Immature natural killer cell (primary cell): ENCODE measurements at places on chromosomes 2 and 18.

DNA sequence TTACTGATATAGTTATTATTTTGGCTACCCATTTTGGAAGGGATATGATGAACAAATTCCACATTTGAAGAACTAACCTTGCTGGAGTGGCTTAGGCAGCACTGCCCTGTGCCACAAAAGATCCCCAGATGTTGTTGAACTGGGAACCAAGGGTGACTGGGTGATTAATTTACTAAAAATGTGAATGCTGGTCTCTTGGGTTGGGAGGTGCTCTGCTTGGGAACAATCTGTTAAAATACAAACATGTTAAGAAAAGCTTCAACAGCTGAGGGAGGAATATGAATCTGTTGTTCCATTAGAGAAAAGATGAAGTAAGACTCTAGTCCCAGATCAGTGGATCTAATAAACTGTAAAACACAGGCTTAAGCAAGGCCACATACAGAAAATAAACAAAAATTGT is 1860.1 kb downstream of the SUCLG1 start:
- no peak for DNase-seq

GRCh38 chr2:6231166-6231565 is 539.0 kb downstream of the SOX11 start:
- no peak for DNase-seq

DNA sequence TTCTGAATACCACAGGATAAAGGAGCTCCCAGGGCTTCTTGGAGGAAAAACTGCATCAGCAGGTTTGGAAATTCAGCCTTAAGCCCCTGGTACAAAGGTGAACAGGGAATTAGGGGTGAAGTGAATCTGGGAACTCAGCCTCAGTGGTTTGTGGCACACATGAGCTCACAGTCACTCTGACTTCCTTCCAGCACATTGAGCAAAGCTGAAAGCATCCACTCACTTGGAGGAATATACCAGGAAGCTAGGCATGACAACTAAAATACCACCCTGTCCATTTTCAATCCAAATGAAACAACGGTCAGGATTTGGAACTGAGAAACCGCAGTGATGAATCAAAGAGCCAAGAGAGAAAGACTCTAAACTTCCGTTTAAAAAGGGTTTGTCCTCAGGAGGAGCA is 216.1 kb downstream of the ICOS start:
- no peak for DNase-seq

GRCh38 chr18:43994381-43994780 is 686.3 kb upstream of the SETBP1 start:
- DNase-seq: no peak

DNA sequence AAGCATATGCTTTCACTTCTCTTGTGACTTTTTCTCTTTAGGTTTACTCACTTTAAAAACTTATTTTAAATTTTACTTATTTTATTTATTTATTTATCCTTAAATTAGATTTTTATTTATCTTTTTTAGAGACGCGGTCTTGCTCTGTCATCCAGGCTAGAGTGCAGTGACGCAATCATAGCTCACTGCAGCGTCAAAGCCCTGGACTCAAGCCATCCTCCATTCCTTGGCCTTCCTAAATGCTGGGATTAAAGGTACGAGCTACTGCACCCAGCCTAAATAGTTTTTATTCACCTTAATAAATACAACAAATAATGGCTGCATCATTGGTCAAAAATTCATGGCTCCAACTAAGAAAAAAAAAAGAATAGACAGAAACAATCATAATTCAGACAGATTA is 415.7 kb upstream of the FIGN start:
- DNase-seq: no peak

DNA sequence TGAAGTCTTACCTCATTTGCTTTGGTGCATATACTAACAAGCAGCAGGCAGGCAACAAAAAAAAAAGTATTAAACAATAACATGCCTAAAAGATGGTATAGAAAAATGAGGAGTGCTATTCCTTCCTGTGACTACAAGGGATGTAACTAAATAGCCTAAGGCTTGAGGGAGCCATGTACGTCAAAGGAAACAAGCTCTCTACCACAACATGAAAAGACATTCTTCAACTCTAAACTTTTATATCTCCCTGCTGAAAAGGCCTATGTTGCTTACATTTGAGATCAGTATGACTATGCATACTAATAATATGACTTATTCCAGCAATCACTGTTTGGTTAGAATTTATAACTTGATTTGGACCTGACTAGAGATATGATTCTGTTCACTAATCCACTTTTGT is 347.9 kb downstream of the ADCYAP1 start:
- DNase-seq: no peak
